A673 (cell line): ENCODE measurements at places on chromosomes 1 and 21. TPM values are rescaled to one million over a fixed set of nuclear protein-coding genes. Genes with fewer than 3 reads are reported as not detected.

The NFASC gene
- total RNA-seq = 0.24 and 0.44 TPM in 2 replicates

The ALX3 gene
- total RNA-seq = 0.81 and 0.84 TPM in 2 replicates

DNA sequence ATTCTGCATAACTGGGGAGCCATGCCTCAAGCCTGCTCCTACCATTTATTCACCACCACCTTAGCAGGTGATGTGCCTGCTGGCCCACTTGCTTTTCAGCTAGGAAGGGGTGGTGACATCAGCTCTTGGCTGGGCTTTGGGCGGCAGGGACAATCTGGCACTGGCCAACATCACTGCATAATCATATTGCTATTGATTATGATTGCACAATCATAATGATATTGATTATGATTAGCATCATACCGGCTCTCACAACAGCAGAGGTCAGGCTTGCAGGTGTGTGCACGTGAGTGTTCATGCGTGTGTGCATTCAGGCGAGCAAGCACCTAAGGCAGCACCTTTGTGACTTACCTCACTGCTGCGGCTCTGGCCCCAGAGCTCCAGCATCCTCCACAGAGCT, 273.8 kb downstream of the AJAP1 start:
- DNase-seq = no peak

DNA sequence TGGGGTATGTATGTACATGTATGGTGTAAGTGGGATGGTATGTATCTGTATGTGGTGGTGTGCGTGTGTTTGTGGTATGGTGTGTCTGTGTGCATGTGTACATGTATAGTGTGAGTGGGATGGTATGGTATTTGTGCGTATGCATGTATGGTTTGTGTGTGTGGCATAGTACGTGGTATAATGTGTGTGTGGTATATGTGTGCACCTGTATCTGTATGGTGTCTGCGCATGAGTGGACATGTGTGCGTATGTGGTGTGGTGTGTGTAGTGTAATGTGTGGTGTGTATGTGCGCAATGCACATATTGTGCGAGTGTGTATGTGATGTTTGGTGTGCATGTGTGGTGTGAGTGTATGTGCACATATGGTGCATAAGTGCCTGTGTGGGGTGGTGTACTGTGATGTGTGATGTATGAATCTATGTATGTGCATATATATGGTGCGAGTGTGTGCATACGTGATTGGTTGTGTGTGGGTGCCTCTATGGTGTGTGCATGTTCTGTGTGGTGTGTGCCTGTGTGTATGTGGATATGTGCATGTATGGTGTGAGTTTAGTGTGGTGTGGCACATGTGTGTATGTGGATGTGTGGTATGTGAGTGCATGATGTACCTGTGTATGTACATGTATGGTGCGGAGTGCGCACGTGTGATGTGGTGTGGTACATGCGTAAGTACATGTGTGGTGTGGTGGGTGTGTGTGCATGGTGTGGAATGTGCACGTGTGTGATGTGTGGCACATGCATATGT, 38.8 kb downstream of the WDR4 start:
- DNase-seq = no peak

- peak; percentile 31 for DNase-seq
Observed at GRCh38 chr1:27476237-27476636, 13.7 kb downstream of the WASF2 start.

DNA sequence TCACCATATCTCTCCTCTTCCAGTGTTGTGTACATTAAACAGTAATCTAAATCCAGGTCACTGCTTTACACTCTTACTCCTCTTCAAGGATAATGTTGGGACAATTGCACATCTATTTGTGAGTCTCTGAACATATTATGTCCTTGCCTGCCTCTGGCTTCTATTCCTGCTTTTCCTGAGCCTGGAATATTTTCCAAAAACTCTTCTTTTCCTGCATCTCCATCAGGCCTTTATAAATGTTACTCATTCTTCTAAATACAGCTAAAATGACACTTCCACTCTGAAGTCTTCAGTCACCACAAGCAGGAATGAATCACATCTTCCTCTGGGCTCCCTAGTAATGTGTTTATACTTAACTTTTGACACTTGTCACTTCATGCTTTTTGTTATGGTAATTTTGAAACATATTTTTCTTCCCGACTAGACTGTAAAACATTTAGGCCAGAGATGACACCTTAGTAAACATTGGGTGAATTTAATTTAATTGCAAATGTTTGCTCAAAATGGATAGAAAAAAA, 396.0 kb downstream of the LRRIQ3 start:
- DNase-seq = no peak

The CD48 gene
- total RNA-seq = not detected in 2 replicates

- DNase-seq = no peak
Observed at GRCh38 chr21:46150073-46150472, 5.3 kb downstream of the FTCD start.

GRCh38 chr1:162271972-162272371, 104.7 kb downstream of the SPATA46 start:
- no peak for DNase-seq

The SH2D2A gene
- total RNA-seq = 3.5 and 6.0 TPM in 2 replicates

GRCh38 chr1:32759521-32759981, 57.0 kb upstream of the SYNC start:
- DNase-seq = no peak

GRCh38 chr1:165152727-165153126, 203.8 kb downstream of the LMX1A start:
- DNase-seq = no peak

GRCh38 chr1:167825419-167826079, 88.4 kb downstream of the ADCY10 start:
- DNase-seq = no peak

DNA sequence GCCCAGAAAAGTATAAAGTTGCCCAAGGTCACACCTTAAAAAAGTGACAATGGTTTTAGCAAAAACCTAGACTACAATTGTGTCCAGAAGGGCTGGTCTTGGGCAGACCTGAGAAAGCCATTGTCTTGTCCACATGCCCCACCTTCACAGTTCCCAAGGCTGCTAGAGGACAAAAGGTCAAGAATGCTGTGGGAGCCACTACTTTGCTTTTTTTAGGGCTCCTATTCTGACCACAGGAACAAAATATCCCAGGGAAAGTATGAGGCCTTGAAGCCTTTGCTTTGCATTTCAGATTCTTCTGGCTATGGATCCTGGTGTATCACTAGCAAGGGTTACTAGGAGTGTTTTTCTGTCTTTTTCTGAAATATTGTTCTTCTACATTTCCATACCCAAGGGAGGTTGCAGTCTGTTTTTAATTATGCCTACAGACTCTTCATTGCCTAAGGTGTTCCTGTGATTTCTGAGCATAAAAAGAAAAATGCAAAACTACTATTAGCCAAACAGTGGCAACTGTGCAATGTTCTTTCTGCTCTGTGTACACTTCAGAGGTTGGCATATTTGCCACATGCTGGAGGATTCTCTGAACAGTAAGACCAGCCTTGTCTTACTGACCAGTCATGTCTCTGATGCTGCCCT, 10.7 kb downstream of the C1orf162 start:
- no peak for DNase-seq
